ENCODE measurements at places on chromosomes 6 and 20.

DNA sequence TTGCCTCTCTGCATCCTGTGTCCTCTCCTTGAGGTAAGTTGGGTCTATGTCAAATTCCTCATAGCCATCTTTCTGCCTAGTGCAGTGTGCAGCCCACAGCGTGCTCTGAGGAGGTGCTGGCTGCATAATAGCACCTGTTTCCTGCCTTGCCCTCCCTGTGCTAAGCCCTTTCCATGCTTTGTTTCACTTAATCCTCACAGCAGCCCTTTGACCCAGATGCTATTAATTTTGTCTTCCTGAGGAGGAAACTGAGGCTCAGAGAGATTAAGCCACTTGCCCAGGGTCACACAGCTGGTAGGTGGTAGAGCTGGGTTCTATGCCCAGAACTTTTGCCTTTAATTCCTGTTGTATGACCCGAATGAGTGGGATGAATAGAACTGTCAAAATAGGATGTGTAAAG lies 13.5 kb downstream of the FAM83D start:
- DNase-seq: no peak

DNA sequence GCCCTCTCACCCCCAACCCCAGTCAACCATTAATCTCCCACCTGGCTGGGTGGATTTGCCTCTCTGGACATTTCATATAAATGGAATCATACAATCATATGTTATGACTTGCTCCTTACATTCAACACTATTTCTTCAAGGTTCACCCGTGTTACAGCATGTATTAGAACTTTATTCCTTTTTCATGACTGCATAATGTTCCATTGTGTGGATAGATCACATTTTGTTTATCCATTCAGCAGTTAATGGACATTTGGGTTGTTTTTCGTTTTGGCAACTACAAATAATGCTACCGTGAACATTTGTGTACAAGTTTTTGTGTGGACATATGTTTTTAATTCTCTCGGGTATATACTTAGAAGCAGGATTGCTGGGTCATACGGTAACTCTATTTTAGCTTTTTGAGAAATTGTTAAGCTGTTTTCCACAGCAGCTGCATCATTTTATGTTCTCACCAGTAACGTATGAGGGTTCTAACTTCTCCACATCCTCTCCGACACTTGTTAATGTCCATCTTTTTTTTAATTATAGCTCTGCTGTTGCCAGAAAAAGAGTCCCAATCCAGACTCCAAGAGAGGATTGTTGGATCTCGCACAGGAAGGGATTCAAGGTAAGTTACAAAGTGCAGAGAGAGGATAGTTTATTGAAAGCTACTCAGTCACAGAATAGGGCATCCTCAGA lies 15.9 kb upstream of the BNIP5 start:
- DNase-seq: no peak

GRCh38 chr6:109339906-109340678 lies 42.2 kb downstream of the CD164 start:
- DNase-seq: no peak

- DNase-seq: no peak
These were observed 3.1 kb upstream of the AKIRIN2 start for GRCh38 chr6:87705070-87705691.

- no peak for DNase-seq
These were observed 106.7 kb upstream of the CENPW start for GRCh38 chr6:126233192-126233591.

DNA sequence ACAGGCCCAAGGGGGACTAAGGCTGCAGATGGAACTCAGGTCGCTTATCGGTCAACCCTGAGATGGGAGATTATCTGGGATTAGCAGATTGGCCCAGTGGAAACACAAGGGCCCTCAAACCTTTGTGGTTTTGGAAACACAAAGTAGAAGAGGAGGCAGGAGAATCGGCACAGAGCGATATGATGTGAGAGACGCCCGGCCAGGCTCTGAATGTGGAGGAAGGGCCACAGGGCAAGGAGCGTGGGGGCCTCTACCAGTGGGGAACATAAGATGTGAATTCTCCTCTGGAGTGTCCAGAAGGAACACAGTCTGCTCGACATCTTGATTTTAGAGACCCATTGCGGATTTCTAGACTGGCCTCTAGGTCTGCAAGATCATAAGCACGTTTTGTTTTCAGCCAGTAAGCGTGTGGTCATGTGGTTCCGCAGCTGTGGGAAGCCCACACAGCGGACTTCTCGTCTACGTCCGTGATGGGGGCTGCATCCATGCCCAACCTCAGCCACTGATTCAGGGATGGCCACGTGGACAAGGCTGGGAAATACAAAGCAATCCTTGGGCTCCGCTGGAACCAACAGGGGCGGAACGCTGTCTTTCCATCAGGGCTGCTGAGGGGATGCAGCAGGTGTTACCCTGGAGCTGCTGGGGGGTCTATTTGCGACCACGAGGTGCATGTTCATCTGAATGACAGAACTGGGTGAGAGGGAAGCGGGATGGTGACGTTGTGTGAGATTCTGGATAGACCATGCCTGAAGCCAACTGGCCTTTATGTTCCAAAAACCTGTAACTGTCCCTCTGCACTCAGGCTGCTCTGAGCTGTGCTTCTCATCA lies 127.6 kb upstream of the PMEPA1 start:
- DNase-seq: no peak

DNA sequence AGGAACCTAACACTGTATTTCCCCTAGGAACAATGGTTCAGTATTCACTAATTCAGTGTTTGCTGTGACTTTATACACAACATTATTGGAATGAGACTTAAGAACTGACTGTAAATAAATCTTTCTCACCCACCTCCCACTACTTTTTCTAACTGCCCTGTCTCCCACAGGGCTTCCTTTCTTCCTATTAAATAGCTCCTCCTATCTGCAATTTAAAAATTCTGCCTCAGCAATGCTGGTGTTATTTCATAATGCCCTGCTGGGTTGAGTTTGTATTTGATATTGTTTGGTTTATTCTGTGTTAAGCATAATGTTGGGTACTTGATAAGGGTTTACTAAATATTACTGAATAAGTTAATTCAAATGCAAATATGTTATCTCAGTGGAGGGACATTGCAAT lies 573.1 kb upstream of the RNF217 start:
- DNase-seq: no peak

GRCh38 chr6:45474376-45474775 lies 96.6 kb upstream of the SUPT3H start:
- no peak for DNase-seq
